Thymus (tissue), 14 donors: ENCODE measurements at places on chromosomes 6 and 20.

DNA sequence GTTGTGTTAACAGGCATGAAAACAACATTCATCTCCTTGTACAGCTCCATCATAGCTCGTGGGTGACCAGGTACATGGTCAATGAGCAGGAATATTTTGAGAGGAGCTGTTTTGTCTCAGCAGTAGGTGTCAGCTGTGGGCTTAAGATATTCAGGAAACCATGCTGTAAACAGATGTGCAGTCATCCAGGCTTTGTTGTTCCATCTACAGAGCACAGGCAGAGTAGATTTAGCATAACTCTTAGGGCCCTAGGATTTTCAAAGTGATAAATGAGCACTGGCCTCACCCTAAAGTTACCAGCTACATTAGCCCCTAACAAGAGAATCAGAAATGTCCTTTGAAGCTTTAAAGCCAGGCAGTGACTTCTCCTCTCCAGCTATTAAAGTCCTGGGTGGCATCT is 154.2 kb downstream of the BTBD9 start:
- no peaks in the 10 kb centered on the region for H3K27me3 ChIP-seq
- H3K4me3 ChIP-seq: no peak overlapping the region
- no peak overlapping the region for H3K27ac ChIP-seq
- no peaks in the 10 kb centered on the region for H3K36me3 ChIP-seq
- no peak for DNase-seq
- H3K4me1 ChIP-seq: peaks cover 3% of the 10 kb centered on the region

GRCh38 chr6:14270925-14271788 is 153.6 kb downstream of the CD83 start:
- H3K27me3 ChIP-seq: no peaks in the 10 kb centered on the region
- H3K27ac ChIP-seq: no peak overlapping the region
- no peak overlapping the region for H3K4me3 ChIP-seq
- peaks cover 39% of the 10 kb centered on the region for H3K4me1 ChIP-seq
- no peaks in the 10 kb centered on the region for H3K36me3 ChIP-seq

DNA sequence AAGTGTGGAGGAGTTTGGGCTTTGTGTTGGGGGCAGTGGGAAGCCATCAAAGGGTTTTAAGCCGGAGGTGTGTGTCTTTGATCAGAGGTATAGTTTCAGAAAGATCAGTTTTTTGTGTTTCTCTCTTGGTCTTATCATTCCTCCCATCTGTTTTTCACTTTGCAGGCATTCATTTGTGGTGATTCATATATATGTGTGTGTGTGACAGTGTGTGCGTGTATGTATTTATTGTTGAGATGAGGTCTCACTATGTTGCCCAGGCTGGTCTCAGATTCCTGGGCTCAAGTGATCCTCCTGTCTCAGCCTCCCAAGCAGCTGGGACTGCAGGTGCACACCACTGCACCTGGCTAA is 11.1 kb upstream of the SERINC3 start:
- peaks cover 17% of the 10 kb centered on the region for H3K4me1 ChIP-seq
- H3K27me3 ChIP-seq: peaks cover 2% of the 10 kb centered on the region
- H3K36me3 ChIP-seq: no peaks in the 10 kb centered on the region
- H3K27ac ChIP-seq: peak overlapping the region; percentile 55
- H3K4me3 ChIP-seq: no peak overlapping the region

- no peak for DNase-seq
- H3K36me3 ChIP-seq: no peaks in the 10 kb centered on the region
- H3K27ac ChIP-seq: peak overlapping the region; percentile 40
- no peaks in the 10 kb centered on the region for H3K27me3 ChIP-seq
- peaks cover 67% of the 10 kb centered on the region for H3K4me1 ChIP-seq
Observed at GRCh38 chr6:6696867-6697531, 108.5 kb downstream of the LY86 start.

DNA sequence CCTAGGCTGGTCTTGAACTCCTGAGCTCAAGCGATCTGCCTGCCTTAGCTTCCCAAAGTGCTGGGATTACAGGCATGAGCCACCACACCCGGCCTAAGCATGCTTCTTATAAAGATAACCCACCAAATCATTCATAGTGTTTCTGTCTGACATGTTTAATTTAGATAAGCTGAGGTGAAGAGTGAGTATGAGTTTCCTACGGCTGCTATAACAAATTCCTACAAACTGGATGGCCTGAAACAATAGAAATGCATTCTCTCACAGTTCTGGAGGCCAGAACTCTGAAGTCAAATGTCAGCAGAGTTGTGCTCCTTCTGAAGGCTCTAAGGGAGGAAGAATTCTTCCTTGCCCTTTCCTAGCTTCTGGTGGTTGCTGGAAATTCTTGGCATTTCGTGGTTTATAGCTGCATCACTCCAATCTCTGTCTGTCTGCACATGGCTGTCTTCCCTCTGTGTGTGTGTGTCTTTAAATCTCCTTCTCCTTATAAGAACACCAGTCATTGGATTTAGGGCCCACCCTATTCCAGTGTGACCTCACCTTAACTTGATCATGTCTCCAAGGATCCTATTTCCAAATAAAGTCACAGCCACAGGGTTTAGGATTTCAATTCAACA is 29.9 kb downstream of the MAPK13 start:
- no peak overlapping the region for H3K27ac ChIP-seq
- H3K36me3 ChIP-seq: no peaks in the 10 kb centered on the region
- DNase-seq: no peak
- H3K4me3 ChIP-seq: no peak overlapping the region
- H3K4me1 ChIP-seq: no peaks in the 10 kb centered on the region
- no peaks in the 10 kb centered on the region for H3K27me3 ChIP-seq

DNA sequence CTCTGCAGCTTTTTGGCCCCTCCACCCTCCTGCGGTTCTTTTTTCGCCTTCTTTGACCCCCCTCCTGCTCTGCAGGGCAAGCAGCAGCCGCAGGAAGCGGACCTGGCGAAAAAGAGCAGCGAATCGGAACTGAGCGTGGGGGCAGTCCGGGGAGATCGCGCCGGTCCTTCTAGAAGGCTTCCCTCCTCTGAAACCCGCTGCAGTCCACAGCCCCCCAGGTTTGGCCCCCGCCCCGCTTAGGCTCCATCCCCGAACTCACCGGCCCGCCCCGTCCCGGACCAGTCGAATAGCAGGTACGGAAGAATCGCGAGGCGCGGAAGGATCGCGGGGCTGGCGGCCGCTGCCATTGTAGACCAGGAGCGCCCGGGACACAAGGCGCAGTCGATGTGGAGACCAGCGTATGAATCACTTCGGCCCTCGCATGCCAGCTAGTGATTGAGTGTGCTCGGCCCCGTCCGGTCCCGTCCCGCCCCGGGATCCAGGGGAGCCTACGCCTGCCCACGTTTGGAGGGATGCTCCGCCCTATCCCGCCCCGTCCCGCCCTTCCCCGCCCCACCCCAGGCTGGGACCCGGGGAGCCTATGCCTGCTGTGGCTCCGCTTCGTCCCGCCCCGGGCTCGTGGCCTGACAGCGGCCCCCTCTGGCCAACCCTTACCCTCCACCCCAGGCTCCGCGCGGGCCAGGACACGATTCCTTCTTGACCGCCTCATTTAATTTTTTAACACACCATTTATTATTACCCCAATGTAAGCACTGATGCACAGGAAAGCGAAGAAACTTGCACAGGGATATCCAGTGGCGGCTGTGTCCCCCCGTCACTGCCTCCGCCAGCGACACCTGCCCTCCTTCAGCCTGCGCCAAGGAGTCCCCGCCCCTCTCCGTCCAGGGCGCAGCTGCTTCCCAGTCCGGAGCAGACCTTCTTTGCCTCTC is at the start of gene ULBP3:
Gene ULBP3, minus strand, starts transcription at position 402 of the 929 bp plus-strand sequence. Its CDS starts 55 bp downstream, at position 347.
- peak within 1 kb of the TSS; percentile 65 for H3K4me3 ChIP-seq
- peaks cover 40% of the 10 kb centered on the region for H3K27me3 ChIP-seq
- H3K4me1 ChIP-seq: peaks cover 16% of the 10 kb centered on the region
- DNase-seq: no peak
- no peak within 1 kb of the TSS for H3K27ac ChIP-seq

DNA sequence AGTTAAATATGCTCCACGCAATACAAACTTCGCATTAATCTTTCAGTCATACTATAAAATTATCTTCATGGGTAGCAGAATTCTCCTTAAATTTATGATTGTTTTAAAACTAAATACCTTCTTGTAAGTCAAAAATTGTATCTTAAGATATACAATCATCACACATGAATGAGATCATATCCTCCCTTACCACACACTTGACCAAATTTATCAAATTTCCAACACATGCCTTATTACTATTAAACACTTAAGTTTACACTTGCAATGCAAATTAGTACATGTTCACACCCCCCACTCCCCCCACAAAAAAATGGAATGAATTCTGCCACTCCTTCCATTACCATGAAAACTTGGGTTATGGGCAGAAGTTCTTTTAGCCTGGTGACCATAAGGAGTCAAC is 13.8 kb downstream of the RANBP9 start:
- no peaks in the 10 kb centered on the region for H3K4me1 ChIP-seq
- no peak for DNase-seq
- no peak overlapping the region for H3K27ac ChIP-seq
- H3K4me3 ChIP-seq: no peak overlapping the region

DNA sequence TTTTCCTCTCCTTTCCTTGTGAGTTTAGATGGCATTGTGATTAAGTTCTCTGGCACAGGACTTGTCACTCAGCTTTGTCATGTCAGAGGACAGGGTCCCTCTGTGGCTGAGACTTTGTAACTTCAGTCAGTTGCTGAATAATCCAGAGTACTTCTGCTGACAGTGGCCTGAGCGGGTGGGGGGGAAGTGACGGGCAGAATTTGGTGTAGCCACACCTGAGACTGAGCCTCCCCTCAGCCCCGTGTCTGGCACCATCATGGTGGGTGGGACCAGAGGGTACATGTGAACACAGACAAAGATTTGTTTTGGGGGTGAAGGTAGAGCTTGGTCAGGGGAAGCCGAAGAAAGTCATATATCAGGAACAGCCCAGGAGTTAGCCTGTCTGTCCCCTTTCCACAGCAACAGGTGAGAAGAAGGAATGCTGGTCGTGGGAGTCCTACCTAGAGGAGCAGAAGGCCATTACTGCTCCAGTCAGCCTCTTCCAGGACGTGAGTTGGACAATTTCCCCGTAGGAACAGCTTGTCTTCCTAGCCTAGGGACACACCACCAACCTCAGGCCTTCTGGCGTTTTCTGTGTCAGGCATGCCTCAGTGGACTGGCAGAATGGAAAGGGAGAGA is 20.9 kb downstream of the L3MBTL1 start:
- peaks cover 4% of the 10 kb centered on the region for H3K36me3 ChIP-seq
- H3K4me1 ChIP-seq: no peaks in the 10 kb centered on the region
- H3K4me3 ChIP-seq: no peak overlapping the region
- H3K27me3 ChIP-seq: no peaks in the 10 kb centered on the region
- no peak overlapping the region for H3K27ac ChIP-seq
- DNase-seq: no peak

DNA sequence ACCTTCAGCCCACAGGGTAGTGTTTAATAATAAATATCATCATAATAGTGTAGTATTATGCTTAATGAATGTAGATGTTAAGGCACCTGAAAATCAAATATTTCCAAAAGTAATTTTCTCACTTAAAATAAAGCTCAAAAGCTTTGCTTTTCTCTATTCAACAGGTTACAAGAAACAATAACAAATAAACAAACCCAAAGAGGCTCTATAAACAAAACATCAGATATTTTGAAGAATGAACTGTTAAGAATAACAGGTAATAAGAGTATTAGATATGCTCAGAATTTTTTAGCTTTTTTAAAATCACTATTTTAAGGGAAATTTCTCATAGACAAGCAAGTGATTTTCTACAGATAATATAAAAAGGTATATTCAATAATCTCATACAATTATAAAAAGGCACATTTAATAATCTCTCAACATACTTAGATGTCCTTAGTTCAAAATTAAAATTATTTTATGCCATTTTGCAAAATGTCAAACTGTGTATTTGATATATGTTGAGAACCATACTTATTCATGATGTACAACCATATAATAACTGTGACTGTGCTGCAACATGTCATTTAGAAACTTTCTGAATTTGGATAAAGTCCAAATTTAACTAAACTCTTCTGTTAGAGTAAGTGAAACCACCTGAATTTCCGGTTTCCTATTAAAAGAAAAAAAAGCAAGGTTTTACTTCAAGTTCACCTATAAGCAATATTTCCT is 35.8 kb downstream of the PHIP start:
- H3K4me1 ChIP-seq: peaks cover 2% of the 10 kb centered on the region
- H3K36me3 ChIP-seq: peaks cover 3% of the 10 kb centered on the region
- no peaks in the 10 kb centered on the region for H3K27me3 ChIP-seq
- no peak for DNase-seq
- no peak overlapping the region for H3K4me3 ChIP-seq

- no peak overlapping the region for H3K27ac ChIP-seq
- H3K36me3 ChIP-seq: peaks cover 23% of the 10 kb centered on the region
- no peaks in the 10 kb centered on the region for H3K4me1 ChIP-seq
- H3K27me3 ChIP-seq: no peaks in the 10 kb centered on the region
- no peak for DNase-seq
Observed at GRCh38 chr6:127288705-127289104, 22.0 kb downstream of the RNF146 start.

DNA sequence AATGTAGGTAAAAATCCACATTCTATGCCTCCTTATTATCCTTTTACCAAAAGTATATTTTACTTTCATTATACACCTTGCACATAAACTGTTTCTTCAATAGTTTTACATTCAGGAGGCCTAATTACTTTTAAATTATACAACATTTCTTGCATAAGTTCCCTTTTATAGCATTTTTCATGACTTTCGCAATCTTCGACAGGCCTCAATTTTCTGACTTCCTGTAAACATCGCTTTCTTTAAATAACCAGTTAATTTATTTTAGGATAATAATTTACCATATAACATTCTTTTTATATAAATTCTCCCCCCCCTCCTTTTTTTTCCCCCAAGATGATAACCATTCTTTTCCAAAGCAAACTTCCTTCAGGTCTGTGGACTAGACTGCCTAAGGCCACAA is 9.2 kb downstream of the SLC35A1 start:
- no peaks in the 10 kb centered on the region for H3K27me3 ChIP-seq
- no peak overlapping the region for H3K27ac ChIP-seq
- H3K4me1 ChIP-seq: no peaks in the 10 kb centered on the region
- H3K4me3 ChIP-seq: no peak overlapping the region
- no peak for DNase-seq

- no peak overlapping the region for H3K4me3 ChIP-seq
- peak overlapping the region; percentile 50 for H3K27ac ChIP-seq
- H3K36me3 ChIP-seq: peaks cover 6% of the 10 kb centered on the region
- H3K4me1 ChIP-seq: no peaks in the 10 kb centered on the region
- peak; percentile 24 for DNase-seq
- no peaks in the 10 kb centered on the region for H3K27me3 ChIP-seq
Observed at GRCh38 chr20:36491901-36492617, 49.3 kb upstream of the MYL9 start.

DNA sequence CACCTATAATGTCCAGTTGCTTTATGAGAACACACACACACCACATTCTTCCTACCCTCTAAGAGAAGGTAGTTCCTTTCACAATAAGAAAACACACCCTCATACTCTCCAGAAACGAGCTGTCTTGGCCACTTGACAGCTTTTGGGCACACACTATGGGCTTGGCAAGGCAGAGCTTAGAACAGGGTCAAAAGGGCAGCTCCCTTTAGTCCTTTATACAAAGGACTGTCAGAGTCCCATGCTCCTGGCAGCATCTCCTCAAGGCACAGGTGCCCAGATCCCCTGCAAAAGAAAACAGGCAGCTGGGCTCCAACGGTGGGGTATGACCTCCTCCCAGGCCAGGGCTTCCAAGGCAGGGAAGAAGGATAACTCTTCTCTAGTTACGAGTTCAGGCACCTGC is 4.9 kb upstream of the LYRM2 start:
- no peak for DNase-seq
- no peaks in the 10 kb centered on the region for H3K27me3 ChIP-seq
